ENCODE measurements at places on chromosomes 4 and X.

DNA sequence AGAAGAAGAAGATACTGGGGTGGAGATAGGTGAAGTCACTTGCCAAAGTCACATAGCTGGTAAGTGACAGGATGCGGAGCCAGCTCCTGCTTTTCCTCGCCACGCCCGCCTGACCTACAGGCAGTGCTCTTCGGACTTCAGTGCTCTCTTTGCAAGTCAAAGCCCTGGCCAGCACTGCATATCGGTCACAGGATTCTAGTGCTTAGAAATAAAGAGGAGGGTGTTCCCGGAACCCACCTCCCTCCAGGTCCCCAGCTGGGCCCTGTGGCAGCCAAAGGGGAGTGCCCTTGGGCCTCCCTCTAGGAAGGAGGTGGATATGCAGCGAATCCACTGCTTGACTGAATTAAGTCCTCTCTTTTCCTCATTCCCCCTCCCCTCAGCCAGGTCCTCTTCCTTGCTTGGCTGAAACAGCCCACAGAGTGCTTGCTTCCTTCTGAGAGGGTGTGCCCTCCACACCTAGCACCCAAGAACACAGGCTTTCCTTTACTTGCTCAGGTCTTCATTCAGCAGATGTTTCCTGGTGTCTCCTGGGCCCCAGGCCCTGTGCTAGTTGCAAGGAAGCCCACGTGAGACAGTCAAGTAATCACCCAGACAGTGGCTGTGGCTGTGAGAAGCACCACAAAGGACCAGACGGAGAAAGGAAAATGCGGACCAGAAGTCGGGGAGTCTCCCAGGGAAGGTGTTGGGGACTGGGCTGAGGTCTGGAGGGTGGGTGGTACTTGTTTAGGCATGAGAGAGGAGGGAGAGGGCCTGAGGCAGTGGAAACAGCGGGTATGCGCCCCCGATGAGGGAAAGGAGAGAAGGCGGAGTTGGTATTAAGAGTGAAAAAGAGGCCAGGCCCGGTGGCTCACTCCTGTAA lies 14.0 kb upstream of the HMGB3 start:
- no peak for DNase-seq

DNA sequence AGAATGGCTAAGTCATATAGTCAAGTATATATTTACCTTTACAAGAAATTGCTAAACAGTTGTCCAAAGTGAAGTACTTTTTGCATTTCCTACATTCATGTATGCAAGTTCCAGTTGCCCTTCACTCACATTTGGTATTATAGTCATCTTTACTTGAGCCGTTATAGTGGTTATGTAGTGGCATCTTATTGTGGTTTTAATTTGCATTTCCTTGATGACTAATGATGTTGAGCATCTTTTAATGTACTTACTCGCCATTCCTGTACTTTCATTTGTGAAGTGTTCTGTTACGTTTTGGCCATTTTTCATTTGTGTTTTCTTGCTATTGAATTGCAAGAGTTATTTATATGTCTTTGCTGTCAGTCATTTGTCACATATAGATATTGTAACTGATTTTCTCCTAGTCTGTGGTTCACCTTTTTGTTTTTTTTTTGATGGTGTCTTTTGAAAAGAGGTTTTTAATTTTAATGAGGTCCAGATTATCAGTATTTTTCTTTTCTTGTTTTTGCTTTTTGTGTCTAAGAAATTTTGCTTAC lies 27.6 kb downstream of the ARFIP1 start:
- DNase-seq = peak; percentile 12

- no peak for DNase-seq
Observed at GRCh38 chr4:166493924-166494345, 620.9 kb downstream of the TLL1 start.

DNA sequence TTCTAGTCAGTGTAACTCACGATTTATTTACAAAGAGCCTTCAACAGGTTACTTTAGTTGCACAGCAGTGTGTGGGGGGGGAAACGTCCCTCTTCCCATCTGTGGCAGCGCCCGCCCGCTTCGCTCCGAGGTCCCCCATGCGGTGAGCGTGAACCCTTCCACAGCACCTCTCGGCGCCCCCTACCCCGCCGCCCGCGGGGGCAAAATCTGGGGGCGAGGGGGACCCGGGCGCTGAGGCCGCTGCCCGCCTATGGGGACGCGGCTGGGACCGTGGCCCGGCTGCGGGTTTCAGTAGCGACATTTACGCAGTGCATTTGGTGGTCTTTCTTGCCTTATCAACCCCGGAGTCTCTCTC lies 6.4 kb downstream of the NKX6-1 start:
- no peak for DNase-seq

Measured in fibroblast of skin of left biceps (primary cell).